ENCODE measurements at places on chromosomes 4 and X.

- no peak for DNase-seq
Measured at GRCh38 chr4:84632092-84632491, 49.2 kb downstream of the CDS1 start.

DNA sequence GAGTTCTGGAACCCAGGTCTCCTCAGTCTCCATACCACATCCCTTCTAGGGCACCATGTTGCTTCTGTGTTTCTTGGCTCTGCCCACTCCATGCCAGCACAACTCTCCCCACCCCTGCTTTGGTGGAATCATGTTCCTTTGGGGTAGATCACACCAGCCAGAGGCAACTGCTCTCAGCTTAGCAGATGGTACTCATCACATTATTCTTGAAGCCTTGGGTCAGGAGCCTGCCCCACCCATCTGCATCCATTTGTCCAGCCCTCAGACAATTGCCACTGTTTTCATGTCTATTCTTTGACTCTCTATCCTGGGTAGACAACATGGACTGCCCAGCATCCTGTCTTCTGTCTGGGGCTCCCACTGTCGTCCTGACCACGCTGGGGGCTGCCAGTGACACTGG is 147.6 kb downstream of the PTTG2 start:
- no peak for DNase-seq

DNA sequence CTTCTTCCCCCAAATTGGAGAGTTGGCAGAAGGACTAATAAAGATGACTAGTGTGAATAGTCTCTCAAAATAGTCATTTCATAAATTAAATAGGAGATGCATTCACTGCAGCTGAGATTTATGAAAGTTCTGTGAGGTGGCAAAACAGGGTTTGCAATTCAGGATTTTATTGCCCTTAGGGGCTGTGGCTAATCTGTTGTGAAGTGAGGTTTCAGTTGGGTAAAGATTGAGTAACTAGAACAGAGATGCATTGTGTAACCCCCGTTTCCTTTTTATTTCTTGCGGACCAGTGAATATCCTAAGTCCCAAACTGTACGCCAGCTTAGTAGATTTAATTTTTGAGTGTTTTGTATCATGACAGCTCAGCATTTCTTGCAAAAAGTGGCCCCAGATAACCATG is 16.2 kb upstream of the SCRG1 start:
- DNase-seq, result no peak

DNA sequence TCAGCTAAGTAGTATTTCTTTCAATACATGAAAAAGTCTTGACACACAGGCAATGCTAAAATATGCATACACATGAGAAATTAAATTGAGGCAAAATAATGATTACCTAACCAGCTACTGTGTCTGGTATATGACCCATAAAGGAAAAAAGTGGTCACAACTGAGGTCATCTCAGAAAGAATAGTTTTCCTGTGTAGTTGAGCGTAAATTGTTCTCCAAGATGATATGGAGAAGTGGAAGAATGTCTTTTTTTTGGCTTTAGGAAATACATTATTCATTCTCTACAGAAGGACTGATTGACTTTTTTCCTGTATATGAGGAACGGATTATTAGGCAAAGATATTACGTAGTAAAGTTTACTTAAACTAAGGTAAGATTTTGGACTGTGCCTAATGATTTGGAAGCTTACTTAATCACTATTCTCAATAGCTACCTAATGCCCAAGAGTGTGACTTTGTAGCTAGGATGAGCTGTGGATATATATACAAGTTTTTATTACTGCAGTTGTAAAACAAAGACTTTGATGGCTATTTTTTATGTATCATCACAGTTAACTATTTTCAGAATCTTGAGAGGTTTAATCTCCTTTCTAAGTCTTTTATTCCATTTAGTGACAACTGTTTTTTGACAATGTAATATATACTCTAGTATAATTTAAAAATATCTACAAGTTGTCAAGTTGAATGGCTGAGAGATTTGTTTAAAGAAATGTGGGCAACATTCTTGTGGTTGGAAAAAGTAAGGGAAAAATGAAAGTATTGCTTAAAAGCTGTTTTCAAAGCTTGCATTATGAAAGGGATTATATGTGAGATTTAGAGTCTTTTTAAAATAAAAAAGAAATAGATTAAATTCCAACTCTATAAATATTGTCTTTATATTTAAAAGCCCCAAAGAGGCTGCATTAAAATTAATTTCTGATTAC is 100.2 kb downstream of the PDLIM5 start:
- DNase-seq, result no peak

GRCh38 chrX:71056867-71057266 is 11.3 kb downstream of the SNX12 start:
- no peak for DNase-seq

GRCh38 chrX:45851434-45851991 is 650.8 kb upstream of the DIPK2B start:
- peak; percentile 28 for DNase-seq

DNA sequence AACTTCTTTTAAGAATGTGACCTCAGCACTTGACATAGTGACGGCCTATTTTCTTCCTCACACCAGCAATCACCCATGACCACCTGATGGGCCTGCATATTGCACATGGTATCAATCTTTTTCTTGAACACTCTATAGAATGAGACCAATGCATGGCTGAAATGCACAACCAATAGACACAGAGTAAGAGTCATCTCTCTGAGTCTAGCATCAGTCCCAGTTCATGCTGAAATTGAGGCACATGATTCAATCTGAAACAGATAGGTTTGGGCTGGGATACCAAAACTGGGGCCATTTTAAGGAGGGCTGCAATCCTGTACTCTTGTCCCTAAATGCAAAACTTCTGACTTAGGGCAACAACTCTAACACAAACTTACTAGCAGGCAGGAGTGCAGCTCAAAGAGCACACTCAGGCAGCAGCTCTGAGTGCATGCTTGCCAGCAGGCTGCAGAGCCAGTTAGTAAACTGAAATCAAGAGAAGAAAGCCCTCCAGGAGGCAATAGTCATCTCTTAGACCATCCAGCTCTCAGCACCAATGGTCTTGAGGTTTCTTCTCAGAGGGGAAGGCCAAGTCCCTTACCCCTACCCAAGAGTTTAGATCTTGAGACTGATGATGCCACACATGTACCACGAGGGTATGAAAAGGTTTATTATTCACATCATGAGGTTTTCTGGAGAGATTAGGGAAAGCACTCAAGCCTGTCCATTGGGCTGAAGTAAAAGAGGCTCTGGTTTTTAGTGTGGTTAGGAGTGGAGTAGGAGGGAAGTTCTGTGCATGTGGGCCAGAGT is 24.7 kb upstream of the GPR101 start:
- DNase-seq, result no peak

DNA sequence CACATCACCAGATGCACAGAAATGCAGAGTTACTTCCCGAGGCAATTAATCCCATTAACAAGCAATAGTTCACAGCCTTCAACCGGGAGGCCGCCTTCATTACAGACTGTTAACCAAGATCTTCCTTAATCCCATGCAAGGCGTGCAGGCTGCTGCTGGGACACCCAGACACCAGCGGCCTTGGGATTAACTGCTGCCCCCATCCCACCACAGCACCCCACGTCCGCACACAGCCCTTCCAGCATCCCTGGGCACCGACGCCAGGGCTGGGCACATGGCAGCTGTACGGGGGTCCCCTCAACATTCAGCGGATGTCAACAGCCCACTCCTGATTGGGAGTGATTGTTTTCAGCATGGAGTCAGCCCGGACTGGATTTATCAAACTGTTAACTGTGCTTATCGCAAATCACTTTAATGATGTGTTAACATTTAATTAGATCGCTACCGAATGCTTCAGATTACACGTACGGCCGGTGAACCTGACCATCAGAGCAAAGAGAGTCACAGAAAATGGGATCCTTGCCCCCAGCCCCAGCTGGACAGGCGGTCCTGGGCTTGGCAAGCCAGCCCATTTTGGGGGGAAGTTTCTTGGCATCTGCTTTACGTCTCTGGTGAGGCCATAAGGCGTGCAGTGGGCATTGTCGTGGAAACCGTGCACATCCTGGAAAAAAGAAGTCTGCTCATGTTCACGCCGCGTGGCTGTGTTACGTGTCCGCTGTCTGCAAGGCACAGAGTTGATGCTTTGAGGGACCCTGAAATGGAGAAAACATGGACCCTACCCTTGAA is 126.4 kb downstream of the HMX1 start:
- DNase-seq, result peak; percentile 38

DNA sequence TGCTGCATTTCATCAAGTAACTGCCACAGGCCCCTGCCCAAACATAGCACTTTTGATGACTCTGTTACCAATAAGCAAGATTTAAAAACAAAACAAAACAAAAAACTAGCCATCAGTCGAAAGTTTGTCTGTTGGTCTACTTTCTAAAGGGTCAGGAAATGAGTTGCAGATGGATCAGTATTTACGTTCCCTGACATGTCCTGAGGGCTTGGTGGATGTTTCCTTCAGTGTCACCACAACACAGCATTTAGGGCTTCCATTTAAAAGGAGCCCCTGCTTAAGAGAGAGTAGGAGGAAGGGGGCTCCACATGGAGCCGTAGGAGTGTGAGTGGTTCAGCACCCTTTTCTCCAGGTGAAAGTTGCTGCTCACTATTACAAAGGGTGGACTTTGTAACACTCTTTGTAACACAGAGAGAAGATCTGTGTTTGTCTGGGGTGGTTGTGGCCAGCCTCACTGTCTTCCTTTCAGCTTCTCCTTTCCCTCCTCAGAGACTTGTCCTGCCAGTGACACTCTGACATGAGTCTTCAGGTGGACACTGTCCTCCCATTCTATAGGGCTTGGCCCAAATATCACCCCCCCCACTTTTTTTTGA is 167.5 kb upstream of the PDE5A start:
- no peak for DNase-seq

GRCh38 chr4:112060212-112060611 is 85.0 kb upstream of the FAM241A start:
- DNase-seq, result no peak
